T-helper 9 cell (primary cell): ENCODE measurements at places on chromosomes 5 and 9.

GRCh38 chr5:103127292-103127817 lies 7.3 kb downstream of the PPIP5K2 start:
- no peak for DNase-seq

DNA sequence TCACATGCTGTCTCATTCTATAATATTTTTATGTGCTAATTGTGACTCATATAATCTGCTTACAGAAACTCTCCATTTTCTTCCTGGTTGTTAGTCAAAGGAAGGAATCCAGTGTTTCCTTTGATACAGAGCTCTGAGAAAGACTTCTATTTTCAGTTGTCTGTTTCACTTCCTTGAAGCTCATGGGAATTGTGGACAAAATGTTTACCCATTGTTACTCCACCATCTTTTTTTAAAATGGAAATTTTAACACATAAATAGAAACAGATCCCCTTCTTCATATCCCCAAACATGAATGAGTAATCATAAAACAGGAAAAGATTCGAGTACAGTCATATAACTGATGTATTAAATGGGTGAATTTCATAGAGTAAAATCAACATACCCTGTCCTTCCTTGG lies 42.0 kb upstream of the KCNN2 start:
- DNase-seq: no peak

- no peak for DNase-seq
Measured at GRCh38 chr9:37032713-37033112, 1.4 kb downstream of the PAX5 start.

- no peak for DNase-seq
Measured at GRCh38 chr5:1886846-1887587, 4.3 kb upstream of the IRX4 start.

GRCh38 chr5:10579536-10580521 lies 16.0 kb downstream of the ANKRD33B start:
- no peak for DNase-seq

DNA sequence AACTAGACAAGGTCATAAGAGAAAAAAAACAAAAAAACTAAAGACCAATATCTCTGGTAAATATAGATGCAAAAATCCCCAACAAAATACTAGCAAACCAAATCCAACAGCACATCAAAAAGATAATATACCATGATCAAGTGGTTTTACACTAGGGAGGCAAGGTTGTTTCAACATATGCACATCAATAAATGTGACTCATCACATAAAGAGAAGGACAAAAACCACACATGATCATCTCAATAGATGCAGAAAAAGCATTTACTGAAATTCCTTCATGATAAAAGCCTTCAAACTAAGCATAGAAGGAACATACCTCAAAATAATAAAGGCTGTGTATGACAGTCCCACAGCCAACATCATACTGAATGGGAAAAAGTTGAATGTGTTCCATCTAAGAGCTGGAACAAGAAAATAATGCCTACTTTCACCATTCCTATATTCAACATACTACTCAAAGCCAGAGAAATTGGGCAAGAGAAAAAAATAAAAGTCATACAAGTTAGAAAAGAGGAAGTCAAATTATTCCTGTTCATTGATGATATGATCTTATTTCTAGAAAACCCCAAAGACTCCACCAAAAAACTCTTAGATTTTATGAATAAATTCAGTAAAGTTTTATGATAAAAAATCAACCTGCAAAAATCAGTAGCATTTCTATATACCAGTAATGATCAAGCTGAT lies 72.2 kb upstream of the FAM169A start:
- no peak for DNase-seq

DNA sequence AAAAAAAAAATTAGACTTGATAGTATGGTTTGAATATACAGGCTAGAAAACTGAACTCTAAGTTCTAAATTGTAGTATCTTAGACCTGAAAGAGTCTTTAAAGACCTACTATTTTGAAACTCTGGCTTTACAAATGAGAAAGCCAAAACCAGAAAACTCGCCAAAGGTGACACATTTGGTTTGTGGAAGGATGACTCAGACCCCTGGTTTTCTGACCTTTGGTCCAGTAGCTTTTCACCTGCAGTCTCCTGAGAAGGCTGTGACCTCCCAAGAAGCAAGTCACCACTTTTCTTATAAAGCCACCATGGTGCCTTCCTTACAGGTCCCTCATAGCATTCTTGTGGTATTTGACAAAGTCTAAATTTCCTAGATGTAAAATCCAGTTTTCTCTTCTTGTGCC lies 102.1 kb upstream of the CEP78 start:
- no peak for DNase-seq

DNA sequence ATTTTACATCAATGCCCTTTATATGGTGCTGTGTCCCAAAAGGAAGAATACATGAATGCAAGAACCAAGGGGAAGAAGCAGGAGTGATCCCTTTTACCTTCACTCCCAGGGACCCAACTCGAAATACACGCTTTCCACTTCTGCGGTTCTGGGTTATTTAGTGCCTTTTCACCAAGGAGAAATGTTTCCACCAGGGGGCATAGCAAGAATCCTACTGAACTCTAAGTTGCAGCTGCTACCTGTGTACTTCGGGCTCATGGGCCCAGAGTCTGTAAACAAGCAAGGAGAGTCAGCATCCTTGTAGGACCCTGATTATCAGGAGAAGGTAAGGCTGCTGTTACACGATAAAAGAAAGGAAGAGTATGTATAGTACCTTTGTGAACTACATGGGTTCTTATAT lies 45.7 kb downstream of the DPYSL3 start:
- no peak for DNase-seq

- no peak for DNase-seq
Measured at GRCh38 chr9:12856603-12857002, 81.8 kb downstream of the LURAP1L start.

DNA sequence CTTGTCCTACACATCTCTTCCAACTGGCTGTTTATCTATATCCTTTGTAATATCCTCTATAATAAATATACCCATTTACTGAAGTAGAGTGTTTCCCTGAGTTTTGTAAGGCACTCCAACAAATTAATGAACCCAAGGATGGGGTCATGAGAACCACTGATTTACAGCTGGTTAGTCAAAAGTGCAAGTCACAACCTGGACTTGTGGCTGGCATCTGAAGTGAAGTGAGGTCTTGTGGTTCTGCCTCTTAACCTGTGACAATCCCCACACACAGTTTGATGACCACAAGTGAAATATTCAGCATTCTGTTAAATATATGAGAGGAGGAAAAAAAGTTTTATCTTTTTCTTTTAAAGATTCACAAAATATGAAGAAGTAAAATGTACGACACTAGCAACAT lies 126.1 kb downstream of the NR2F1-AS1 start:
- DNase-seq: no peak

GRCh38 chr9:70407081-70407503 lies 7.4 kb downstream of the KLF9 start:
- no peak for DNase-seq

DNA sequence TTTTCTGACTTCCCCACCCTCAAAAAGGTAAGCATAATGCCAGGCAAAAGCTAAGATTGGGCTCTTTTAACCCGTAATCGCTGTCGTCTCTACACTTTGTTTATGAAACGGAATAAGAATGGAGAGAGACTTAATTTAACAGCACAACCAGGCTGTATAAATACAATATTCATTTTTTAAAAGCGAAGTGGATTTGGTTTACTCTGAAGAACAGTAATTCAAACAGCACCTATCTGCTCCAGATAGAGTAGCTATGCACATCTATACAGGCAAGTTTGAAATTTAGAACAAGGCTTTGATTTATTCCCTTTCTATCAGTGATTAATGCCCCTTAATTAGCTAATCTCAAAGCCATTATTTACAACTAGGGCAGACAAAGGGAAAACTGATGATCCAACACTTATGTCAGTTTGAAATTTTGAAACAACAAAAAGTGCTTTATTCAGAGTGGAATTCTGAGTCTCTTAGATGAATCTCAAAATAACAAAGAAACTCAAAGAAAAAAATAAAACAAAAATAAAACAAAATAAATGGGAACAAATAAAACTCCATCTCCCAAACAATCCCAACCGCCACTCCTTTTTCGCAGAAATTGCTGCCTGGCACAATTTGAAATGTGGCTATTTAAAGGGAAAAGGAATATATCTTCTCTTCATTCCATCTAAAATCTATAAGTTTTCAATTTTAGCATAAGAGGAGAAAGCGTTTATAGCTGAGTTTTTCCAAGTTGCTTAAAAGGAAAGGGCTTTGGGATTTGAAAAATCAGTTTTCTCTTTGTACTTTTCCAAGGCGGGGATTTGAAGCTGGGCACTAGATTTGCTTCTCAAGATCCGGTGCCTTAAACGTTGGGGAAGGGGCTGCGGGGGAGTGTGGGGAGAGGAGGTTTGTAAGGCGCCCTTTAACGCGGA lies 298.6 kb downstream of the PARP8 start:
- no peak for DNase-seq
